Activated CD4-positive, alpha-beta memory T cell treated with anti-CD3 and anti-CD28 coated beads, Interleukin-2, amount 10 ng/mL, durations not matched to agents 7 days and 5 days (primary cell): ENCODE measurements at places on chromosomes 5 and 9. TPM values are rescaled to one million over a fixed set of nuclear protein-coding genes. Genes with fewer than 3 reads are reported as not detected.
A peak's percentile ranks its signal among the peaks of the same experiment; 100 is the strongest.

- no peak overlapping the region for H3K27ac ChIP-seq
- DNase-seq: no peak
- H3K36me3 ChIP-seq: no peaks in the 10 kb centered on the region
- H3K27me3 ChIP-seq: no peaks in the 10 kb centered on the region
Measured at GRCh38 chr5:147995846-147996245, 67.9 kb upstream of the SPINK5 start.

DNA sequence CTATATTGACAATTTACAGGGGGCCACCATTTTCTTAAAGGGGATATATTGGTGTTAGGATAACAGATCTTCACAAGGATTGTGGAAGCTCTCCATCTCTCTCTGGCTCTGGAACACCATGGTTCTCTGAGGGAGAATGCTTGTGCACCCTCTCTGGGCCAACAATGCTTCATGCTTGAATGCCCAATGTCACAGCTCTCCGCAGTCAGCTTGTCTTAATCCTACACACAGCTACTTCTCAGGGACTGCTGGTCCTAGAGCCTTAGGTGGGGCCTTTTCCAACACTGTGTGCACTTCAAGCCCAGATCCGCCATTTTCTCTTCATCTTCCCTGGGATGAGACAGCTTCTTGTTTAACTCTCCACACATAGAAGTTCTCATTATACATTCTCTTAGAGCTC lies 6.9 kb upstream of the PDLIM4 start:
- H3K27me3 ChIP-seq: peaks cover 22% of the 10 kb centered on the region
- H3K36me3 ChIP-seq: no peaks in the 10 kb centered on the region
- H3K4me3 ChIP-seq: no peak overlapping the region

- H3K27me3 ChIP-seq: peaks cover 13% of the 10 kb centered on the region
- H3K27ac ChIP-seq: peak overlapping the region; percentile 78
- DNase-seq: peak; percentile 28
- peak overlapping the region; percentile 96 for H3K4me3 ChIP-seq
- H3K36me3 ChIP-seq: peaks cover 20% of the 10 kb centered on the region
- peaks cover 49% of the 10 kb centered on the region for H3K4me1 ChIP-seq
Measured at GRCh38 chr9:110048976-110049698, 158.8 kb downstream of the C9orf152 start.

DNA sequence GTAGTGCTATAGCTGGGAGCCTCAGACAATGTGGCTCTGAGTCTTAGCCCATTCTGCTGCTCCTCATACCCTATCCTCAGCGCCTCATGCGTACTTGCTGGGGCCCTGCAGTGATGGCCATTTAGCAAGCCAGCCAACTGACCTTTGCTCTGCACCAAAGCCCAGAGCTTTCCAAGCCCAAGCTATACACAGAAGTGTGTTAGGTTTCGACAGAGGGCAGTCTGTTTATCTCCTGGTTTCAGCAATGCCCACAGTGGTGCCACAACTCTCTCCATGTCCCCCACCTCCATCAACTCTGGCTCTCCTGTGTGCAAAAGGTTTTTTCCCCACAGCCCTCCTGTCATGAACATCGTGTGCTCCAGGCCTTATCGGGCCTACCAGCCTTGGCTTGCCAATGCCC lies 16.9 kb downstream of the GNG10 start:
- no peak for DNase-seq
- no peak overlapping the region for H3K27ac ChIP-seq
- H3K27me3 ChIP-seq: no peaks in the 10 kb centered on the region
- no peak overlapping the region for H3K4me3 ChIP-seq
- H3K4me1 ChIP-seq: no peaks in the 10 kb centered on the region
- peaks cover 20% of the 10 kb centered on the region for H3K36me3 ChIP-seq

DNA sequence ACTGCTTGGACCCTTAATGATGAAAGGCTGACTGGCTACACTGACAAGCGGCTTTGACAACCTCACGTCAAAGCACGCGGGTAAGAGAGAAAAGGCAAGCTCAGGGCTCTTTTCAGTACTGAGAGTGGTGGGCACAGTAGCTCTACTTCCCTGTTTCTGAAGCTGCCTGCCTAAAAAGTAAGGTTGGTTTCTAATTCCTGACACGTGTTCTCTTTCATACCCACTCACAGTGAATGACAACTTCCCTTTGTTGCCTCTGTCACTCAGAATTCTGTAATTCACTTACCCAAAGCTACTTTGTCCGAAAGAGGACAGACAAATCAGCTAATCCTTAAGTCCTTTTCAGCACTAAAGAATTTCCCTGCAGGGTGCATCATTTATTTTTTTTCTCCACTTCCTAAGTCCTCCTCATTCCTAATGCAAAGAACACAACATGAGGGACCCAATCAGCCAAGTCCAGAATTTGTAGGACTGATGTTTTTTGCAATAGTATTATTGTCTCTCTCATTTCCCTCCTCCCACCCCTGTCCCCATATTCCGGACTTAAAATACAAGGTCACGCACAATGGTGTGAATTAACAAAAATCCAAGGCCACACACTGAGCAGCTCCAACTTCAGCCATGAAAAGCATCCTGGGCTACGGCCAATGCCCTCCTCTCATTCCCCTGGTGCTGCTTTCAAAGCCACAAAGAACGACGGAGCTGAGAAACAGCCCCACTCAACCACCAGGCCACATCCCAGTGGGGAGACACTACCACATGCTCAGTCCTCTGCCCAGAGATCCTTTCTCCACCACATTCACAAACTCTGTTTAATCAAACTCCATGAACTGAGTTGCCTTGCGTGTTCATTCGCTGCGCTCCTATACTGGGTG lies 221.0 kb downstream of the TSSK1B start:
- no peaks in the 10 kb centered on the region for H3K36me3 ChIP-seq
- H3K4me3 ChIP-seq: no peak overlapping the region
- H3K27ac ChIP-seq: no peak overlapping the region
- no peaks in the 10 kb centered on the region for H3K4me1 ChIP-seq

GRCh38 chr9:4666042-4666699 lies at the start of gene SPATA6L:
Gene SPATA6L (minus strand): TSS chr9:4666480. CDS start chr9:4666250, 230 bp downstream.
- H3K27me3 ChIP-seq: peaks cover 3% of the 10 kb centered on the region
- H3K27ac ChIP-seq: no peak within 1 kb of the TSS
- H3K36me3 ChIP-seq: peaks cover 6% of the 10 kb centered on the region

- H3K36me3 ChIP-seq: no peaks in the 10 kb centered on the region
- H3K4me1 ChIP-seq: no peaks in the 10 kb centered on the region
- no peaks in the 10 kb centered on the region for H3K27me3 ChIP-seq
- H3K27ac ChIP-seq: no peak overlapping the region
- H3K4me3 ChIP-seq: no peak overlapping the region
- DNase-seq: no peak
Measured at GRCh38 chr5:117188211-117188610, 613.6 kb upstream of the SEMA6A start.

GRCh38 chr5:145975361-145976066 lies 39.1 kb downstream of the SH3RF2 start:
- DNase-seq: no peak
- H3K27me3 ChIP-seq: peaks cover 4% of the 10 kb centered on the region
- H3K27ac ChIP-seq: no peak overlapping the region

EPB41L4A gene
- total RNA-seq: 3.3 TPM

SPATA31E1 gene
- total RNA-seq: not detected

AGXT2 gene
- total RNA-seq: not detected

TNPO1 gene
- total RNA-seq: 67.1 TPM
